ENCODE measurements at places on chromosomes 4 and X.

GRCh38 chrX:119292445-119292844, 56.4 kb downstream of the PGRMC1 start:
- DNase-seq, result no peak

DNA sequence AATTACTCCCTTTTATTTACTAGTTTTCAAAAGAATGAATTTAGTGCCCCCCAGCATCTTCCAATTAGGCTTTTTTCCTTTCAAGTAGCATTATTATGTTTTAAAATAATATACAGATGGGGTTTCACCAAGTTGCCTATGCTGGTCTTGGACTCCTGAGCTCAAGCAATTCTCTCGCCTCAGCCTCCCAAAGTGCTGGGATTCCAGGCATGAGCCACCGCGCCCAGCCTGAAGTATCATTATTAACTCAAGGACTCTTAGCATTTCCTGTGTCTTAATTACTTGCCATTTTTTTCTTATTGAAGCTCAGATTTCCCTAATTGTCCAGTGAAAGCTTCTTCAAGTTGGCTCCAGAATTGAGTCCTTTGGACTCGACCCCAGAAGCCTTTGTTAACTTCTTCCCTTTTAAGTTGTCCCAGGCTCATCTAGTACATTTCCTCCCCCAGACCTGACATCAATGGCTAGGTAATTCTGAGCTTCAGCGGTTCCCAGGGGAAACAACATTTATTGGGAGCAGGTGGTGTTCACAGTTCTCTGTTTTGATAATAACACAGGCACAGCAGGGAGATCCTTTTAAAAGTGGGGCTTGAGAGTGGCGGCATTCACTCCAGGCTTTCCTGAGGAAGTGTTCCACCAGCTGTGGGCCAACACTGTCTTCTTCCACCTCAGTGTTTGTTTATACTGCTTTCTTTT, 10.0 kb downstream of the SAT1 start:
- no peak for DNase-seq

DNA sequence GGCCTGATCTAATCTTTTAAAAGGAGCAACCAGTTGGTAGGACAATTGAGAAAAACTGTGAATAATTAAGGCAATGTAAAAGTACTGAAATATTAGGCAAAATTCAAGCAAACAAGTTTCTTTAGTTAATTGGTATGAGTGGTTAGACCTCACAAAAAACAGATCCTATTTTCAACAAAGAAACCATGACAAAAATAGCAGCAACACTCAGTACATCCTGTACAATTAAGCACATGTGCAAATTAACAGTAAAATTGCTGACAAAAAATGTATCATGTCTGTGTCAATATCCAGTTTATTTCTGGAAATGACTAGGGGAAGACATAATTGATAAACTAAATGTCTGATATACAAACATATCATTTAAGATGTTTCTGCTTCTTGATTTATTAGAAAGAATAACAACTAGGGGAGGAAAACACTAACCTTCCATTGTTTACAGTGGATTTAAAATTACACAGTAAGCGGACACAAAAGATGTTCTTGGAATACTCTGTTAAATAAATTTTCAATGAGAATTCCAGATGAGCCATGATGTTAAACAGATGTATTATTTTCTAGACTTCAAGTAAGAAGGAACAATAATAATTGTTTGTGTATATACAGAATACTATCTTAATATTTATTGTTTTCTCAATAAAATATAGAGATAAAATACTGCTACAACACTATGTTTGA, 638.9 kb downstream of the SPRY1 start:
- DNase-seq, result no peak

DNA sequence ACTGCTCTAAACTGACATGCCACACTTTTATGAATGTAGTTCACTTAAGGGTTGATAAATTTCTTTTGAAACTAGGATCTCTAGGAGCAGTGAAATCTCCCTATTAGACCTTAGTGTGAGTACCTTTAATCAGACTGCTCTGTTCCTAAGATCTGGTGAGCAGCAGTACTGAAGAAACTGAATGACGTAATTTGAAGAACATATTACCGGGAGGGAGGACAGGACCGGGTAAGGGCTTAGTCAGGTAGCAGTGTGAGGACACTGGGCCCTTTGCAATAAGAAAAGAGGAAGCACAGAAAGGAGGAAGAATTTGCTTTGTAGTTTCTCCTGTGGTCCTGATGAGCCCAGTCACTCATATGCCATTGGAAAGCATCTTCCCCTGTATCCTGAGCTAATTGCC, 255.2 kb downstream of the THOC2 start:
- no peak for DNase-seq

GRCh38 chr4:89754531-89754930, 82.4 kb downstream of the SNCA start:
- no peak for DNase-seq

DNA sequence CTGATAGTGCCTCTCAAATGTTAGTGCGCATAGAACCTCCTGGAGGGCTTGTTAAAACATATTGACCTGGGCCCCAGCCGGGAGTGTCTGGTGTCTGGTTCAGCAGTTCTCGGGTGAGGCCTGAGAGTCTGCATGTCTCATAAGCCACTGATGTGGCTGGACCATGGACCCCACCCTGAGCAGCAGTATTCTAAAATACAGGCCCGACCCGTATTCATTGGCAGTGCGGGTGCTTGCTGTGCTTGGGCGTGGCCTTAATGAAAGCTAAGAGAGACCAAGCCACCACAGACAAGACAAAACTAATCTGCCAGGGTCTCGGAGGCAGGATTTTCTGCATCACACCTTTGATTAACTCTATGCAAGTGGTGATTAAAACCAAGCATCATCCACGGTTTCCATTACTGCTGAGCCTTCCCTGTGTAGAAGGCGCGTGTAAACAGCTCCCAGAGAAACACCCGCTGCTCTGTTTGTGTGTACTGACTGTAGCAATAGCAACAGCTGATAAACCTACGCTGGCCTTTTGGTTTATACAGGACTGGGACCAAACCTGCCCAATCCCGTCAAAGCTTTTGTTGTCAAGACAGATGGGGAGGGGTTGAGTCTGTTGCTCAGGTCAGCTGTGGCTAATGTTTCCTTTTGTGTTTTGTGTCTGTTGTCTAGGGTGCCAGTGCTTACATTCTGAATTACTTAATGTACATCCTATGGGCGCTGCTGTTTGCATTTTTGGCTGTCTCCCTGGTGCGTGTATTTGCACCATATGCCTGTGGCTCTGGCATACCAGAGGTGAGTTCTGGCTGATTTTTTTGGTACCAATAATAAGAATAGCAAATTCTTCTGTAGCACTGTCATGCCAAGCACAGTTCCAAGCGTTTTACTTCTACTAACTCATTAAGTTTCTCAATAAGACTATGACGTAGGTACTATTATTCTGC, 40.8 kb downstream of the CLCN4 start:
- DNase-seq, result no peak

- DNase-seq, result peak; percentile 21
Observed at GRCh38 chr4:150647008-150647407, 65.1 kb downstream of the MAB21L2 start.

- no peak for DNase-seq
Observed at GRCh38 chr4:153140294-153140693, 63.9 kb upstream of the TRIM2 start.

- no peak for DNase-seq
Observed at GRCh38 chrX:33207056-33207455, 4.3 kb downstream of the DMD start.

- DNase-seq, result no peak
Observed at GRCh38 chrX:124194901-124195300, 137.6 kb upstream of the TEX13D start.

DNA sequence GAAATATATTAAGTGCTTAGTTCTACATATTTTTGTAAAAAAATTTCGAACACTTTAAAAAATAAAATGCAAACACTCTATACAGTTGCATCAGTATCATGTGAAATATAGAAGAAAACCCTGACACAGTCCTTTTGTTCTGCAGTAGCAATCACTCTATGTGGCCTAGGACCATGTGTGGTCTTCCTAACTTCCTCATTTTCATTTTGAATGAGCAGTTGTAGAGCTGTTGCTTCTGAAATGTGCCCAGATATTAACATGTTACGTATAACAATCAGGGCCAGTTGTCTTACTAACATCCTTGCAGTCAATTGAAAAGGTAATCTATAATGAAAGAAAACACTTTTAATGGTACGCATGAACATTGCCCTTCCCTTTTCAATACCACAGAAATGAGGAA, 107.9 kb downstream of the ZNF827 start:
- no peak for DNase-seq

DNA sequence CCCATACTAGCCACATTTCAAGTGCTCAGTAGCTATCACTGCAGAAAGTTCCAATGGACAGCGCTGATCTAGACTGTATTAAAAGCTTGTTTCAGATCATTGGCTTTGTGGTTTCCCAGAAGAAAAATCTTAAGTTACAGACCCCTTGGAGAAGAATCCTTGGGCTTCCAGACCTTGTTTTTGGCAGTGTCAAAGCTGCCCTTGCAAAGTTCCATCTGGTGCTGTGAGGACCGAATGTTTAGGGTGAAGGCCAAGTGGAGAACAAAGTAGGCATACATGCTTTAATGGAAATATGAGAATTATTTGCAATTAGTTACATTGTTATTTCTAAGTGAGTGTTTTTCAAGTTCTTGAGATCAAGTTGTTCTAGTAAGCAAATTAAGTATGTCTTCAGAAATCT, 144.7 kb downstream of the FRMPD4 start:
- DNase-seq, result no peak

GRCh38 chrX:132855780-132856341, 102.6 kb downstream of the HS6ST2 start:
- no peak for DNase-seq

DNA sequence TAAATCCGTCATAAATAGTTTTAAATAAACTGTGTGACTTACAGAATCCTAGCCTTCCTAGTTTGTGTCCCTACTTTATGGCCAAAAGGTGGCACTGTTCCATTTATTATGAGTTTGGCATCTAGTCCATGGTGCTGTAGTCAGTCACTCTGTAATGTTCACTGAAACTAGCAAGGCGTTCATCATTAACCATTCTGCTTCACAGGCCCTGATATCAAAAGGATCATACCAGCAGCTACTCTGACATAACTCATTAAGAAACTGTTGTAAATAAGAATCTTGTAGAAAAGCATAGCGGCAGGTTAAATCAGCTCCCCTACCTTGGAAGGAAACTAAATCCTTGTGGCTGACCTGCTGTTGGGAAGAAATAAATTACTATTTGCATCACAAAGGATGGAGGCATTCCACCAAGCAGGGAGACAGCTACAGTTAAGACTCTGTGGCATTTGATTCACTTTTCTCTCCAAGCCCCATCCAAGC, 919.6 kb upstream of the DIAPH2 start:
- no peak for DNase-seq

GRCh38 chr4:183960046-183960420, 54.9 kb downstream of the STOX2 start:
- DNase-seq, result peak; percentile 52

DNA sequence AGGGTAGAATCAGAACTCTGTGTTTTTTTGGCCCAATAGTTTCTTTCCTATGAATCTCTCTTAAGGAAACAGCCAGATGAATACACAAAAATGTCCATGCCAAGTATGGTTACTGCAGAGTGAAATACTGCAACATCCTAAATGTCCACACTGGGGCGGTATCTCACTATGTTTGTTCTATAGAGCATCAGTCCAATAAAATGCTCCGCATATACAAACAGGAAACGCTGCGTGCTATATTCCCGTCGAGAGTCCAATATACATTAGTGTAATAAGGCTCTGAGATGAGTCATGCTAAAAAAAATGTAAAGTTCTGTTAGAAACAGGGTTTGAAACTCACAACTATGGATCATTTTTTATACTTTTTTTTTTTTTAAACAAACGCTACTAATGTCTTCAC, 72.9 kb upstream of the ENOX2 start:
- DNase-seq, result peak; percentile 27

DNA sequence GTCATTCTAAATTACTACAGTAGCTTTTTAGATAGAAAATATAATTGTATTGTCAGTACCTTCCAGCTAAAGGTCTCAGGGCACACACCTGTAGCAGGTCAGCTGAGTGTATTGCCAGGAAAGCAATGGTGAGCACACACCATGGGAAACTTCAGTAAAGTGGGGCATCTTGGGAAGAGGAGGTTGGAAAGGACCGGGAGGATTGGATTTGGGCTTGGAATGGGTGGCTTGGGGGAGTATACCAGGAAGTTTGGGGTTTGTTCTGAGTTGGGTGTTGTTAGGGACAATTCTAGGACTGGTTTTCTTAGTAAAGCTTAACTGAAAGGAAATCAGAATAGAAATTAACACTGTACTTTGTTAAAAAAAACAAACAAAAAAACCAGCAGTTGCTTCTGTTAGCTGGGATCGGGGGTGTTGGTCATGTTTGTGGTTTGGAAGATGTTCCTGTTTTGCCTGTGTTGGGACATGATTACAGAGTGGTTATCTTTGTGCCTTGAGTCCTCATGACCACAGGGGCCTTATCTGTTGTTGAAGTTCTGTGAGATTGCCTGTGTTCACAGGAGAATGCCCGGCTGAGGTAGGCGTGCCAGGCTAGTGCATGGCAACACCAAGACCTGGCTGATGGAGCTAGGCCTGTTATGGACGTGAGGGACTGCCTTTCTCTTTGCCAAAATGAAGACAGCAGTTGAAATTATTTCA, 35.1 kb downstream of the PRIMPOL start:
- no peak for DNase-seq

DNA sequence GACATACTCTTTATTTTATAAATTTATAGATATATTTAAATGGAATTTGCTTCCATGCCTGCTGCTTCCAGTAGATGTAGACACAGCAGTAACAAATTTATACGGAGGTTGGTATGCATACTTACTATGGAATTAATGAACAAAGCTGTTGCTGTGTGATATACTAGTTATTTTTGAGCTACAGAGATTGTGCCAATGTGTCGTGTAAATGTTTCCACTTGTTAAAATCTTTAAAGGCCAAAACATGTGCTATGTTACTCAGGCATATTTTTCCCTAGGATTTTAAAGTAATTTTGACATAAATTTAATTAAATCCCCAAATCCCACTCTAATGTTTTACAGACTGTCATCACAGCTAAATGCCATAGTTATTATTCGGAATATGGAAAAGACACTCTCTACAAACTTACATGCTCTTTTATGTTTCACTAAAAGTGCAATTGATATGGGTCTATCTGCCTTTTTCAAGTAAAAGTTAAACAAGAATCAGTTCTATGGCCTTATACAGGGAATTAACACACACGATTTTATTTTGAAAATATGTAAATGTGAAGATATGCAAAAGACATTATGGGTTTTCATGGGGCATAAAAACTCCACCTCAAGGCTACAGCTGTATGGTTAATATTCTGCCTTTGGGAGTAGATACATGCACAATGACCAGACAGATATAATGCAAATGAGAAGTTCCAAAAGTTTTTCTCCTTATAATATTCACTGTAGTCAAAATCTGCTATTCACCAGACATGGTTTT, 256.8 kb downstream of the FSTL5 start:
- no peak for DNase-seq

All from fibroblast of skin of left biceps (primary cell).